COLO829 (cell line): ENCODE measurements at places on chromosomes 12 and 14.
A peak's percentile ranks its signal among the peaks of the same experiment; 100 is the strongest.

GRCh38 chr14:52917735-52918134 lies 33.1 kb downstream of the FERMT2 start:
- no peak for DNase-seq

- no peak for DNase-seq
These were observed 137.2 kb downstream of the AACS start for GRCh38 chr12:125202421-125202820.

GRCh38 chr14:59576332-59577294 lies at the start of gene CCDC175:
Gene CCDC175, minus strand, starts transcription at chr14:59576812. Its CDS starts 37 bp downstream, at chr14:59576775.
- DNase-seq, result peak; percentile 36

DNA sequence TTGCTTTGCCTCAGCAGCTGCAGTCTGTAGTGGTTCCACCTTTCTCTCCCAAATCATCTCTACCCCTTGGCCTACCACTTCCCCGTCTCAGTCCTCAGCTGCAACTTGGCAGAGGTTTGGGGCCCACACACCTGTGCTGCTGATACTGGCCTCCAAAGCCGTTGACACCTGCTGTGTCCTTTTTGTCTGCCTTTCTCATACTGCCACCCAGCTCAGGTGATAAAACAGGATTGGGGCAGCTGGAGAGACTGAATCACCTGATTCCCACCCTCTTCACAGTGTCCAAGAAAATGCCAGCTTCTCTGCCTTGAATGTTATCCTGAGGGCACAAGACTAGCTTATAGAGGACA lies 103.7 kb downstream of the ETV6 start:
- no peak for DNase-seq

- DNase-seq, result no peak
These were observed 209.4 kb upstream of the G2E3 start for GRCh38 chr14:30349520-30349919.

DNA sequence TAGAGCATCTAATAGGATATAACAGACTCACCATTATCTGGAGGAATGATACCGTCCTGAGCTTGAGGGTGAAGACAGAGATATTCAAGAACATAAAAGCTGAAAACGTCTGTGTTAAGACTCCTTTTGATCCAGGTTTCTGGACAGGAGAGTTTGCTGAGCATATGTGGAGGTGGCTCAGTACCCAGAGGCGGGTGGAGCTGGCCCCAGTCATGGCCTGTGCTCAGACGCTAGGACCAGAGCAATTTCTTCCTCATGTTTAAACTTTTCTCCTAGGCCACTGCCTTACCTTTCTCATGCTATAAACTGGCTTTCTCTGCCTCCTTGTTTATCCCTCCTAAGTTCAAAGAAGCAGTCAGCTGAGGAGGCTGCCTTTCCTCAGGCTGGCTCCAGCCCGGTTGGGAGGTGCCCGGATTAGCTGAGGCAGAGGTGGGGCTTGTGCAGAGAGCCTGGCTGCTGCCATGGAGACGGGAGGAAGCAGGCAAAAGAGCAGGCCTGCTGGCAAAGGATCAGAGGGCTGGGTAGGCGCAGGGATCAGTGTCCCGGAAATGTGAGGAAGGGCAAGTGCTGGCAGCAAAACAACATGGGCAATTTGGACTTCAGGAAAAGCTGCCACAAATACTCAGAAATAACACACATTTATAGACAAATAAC lies 13.7 kb downstream of the COA8 start:
- peak; percentile 89 for DNase-seq

DNA sequence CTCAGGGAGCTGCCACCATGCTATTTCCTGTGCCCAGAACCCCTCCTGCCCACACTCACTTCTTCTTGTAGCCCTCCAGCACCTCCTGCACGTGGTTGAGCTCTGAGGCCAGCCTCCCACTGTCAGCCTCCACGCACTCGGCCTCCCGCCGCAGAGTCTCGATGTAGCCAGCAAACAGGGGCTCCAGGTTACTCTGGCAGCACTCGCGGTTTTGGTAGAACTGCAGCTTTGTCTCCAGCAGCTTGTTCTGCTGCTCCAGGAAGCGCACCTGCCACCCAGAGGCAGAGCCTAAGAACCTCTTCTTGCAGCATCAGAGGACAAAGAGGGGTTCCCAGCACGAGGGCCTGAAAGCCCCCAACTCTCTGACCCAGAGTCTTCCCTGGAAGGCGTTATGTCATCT lies 2.1 kb downstream of the KRT83 start:
- DNase-seq, result no peak
